ENCODE measurements at places on chromosomes 16 and 17.

GRCh38 chr17:12924614-12925013 is 93.2 kb downstream of the ELAC2 start:
- peak; percentile 15 for DNase-seq

DNA sequence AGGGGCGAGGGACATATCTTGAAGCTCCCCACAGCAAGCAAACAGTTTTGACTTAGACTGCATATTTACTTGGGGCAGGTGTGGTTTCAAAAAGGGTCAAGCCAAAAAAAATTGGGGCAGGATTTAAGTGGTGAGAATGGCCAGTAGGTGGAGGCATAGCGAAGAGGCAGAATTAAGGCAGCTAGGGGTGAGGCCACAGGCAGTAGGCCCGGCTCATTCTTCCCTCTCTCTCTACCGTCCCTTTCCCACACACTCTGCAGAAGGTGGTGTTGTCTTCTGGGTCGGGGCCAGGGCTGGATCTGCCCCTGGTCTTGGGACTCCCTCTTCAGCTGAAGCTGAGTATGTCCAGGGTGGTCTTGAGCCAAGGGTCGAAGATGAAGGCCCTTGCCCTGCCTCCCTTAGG is 2.6 kb downstream of the SHBG start:
- peak; percentile 86 for DNase-seq

DNA sequence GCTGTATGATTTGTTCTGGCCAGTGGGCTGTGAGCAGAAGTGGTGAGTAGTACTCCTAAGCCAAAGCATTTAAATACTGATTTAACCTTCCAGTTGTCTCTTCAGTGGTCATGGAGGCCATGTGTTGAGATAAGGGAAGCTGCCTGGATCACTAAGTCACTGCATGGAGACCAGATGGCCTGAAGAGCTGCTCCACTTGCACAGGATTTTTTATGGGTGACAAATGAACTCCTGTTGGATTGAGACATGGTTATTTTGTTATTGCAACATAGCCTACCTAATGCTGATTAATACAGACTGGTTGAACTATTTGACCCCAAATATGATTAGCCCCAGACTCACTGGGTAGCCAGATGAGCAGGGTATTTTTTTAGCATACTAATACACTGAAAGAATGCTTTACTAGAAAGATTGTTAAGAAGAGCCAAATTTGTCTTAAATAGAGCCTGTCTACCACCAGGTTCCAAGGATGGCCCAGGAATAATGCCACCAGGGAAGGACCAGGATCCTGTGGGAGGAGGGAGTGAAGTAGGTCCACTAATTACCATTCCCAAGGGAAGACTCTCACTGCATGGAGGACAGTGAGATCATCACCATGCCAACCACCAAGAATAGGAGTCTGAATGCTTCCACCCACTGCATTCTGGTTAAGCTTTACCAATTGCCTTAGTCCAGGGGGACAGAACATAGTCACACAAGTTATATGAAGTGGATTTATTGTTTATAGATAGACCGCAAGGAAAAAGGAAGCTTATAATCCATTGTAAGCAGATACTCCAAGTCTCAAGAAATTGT is 187.4 kb upstream of the IRX6 start:
- no peak for DNase-seq

DNA sequence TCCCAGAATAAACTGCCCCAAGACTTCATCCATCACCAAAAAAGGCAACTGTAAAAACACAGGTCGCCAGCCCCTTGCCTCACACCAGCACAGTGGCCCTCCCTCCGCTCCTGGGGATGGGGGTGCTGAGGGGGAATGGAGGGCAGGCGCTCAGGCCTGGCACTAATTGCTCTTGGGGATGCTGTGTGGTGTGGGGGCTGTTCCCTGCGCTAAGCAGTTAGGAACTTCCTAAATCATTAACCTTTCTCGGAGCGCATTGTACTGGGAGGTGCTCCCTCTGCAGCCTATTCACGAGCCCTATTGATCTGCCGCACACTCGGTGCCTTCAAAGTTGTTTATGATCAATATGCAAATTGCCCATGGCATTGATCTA is 199.9 kb downstream of the ZFHX3 start:
- no peak for DNase-seq

GRCh38 chr16:81478876-81479511 is 34.4 kb downstream of the CMIP start:
- no peak for DNase-seq

Data from erythroblast (primary cell).